Retinal pigment epithelial cell (primary cell): ENCODE measurements at places on chromosomes 2 and 18.

- no peak for DNase-seq
These were observed 18.3 kb upstream of the ST6GAL2 start for GRCh38 chr2:106904242-106904641.

GRCh38 chr2:203681978-203682377, 24.5 kb upstream of the CD28 start:
- no peak for DNase-seq

DNA sequence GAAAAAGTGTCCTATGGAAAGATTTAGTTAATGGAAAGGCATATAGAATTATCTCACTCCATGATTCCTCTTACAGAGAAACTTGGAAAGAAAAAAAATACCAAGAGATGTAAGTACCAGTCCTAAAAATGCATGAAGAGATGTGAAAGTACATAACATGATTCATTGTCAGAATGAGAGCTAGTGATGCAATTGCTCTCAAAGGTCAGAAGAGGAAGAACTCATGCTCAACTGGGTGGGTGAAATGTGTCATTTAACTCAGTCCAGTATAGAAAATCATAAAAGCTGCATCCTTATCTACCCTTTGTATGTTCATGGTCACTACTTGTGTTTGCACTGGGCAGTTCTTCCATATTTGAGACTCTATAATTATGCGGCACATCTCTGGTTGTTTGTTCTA, 300.0 kb upstream of the PIK3C3 start:
- DNase-seq = no peak

GRCh38 chr2:31353179-31353578, 61.4 kb downstream of the XDH start:
- DNase-seq = no peak

- DNase-seq = no peak
These were observed 12.3 kb downstream of the CTIF start for GRCh38 chr18:48551100-48551499.

DNA sequence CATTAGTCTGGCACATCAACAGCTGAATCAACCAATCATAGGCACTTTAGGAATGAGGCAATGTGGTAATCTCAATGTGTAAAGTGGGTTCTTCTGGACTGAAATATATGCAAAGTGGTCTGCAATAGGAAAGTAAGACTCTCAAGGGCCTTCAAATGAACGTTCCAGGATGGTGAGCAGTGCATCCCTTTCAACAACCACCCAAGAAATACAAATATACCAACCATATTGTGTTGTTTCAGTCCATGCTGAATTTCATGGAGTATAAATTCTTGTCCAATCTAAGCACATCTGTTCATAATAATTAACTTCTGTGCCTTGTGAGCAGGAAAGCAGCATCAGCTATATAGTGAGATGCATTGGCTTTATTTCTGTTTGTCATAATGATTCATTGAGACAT, 556.2 kb downstream of the THSD7B start:
- DNase-seq = no peak

DNA sequence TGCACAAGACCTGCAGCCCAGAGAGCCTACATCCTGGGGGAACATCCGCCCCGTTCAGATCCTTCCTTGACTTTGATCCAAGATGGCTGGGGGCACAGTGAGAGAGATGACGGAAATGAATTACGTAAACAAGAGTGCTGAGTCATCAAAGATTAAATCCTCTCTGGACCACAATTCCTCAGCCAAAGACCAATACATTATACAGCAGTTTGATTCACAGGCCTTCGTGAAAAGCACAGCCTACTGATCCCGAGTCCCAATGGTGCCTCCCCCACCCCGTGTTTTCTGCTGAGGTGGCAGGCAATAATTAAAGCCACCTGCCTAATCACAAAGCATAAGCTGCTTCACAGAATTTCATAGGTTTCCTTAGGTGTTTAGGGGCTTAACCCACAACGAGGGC, 43.0 kb downstream of the MYO5B start:
- peak; percentile 35 for DNase-seq

GRCh38 chr2:4020649-4021048, 317.3 kb downstream of the DCDC2C start:
- DNase-seq = no peak

DNA sequence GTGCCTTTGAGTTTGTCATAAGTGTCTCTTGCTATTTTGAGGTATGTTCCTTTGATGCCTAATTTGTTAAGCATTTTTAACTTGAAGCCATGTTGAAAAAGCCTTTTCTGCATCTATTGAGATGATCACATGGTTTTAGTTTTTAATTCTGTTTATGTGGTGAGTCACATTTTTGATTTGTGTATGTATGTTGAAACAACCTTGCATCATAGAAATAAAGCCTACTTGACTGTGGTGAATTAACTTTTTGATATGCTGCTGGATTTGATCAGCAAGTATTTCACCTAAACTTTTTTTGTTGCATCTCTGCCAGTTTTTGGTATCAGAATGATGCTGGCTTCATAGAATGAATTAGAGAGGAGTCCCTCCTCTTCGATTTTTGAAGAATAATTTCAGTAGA, 469.7 kb downstream of the CDH2 start:
- DNase-seq = no peak

DNA sequence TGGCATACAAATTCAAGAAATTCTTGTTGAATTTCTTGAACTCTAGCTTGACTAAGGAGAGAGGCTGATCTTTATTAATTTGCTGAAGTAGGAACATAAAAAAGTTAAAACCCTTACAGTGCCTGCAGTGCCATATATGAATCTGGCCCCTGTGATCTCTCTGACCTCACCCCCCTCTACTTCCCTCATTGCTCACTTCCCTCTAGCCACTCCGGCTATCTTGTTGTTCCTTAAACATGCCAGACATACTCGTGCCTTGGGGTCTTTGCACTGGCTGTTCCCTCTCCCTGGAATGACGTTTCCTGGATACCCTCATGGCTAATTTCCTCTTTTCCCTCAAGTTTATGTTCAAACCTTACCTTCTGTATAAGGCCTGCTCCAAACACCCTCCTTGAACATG, 246.3 kb upstream of the SIX2 start:
- DNase-seq = no peak

GRCh38 chr2:215693193-215693998, 257.5 kb upstream of the FN1 start:
- DNase-seq = no peak

GRCh38 chr2:12688091-12688490, 28.6 kb upstream of the TRIB2 start:
- no peak for DNase-seq

- DNase-seq = no peak
These were observed 237.5 kb downstream of the LDLRAD4 start for GRCh38 chr18:13455960-13456481.

GRCh38 chr18:50722311-50722710, 97.5 kb downstream of the MRO start:
- DNase-seq = no peak

- DNase-seq = no peak
These were observed 129.6 kb upstream of the KCTD1 start for GRCh38 chr18:26677957-26678356.

- no peak for DNase-seq
These were observed 124.4 kb downstream of the FBXO15 start for GRCh38 chr18:74023220-74023619.

DNA sequence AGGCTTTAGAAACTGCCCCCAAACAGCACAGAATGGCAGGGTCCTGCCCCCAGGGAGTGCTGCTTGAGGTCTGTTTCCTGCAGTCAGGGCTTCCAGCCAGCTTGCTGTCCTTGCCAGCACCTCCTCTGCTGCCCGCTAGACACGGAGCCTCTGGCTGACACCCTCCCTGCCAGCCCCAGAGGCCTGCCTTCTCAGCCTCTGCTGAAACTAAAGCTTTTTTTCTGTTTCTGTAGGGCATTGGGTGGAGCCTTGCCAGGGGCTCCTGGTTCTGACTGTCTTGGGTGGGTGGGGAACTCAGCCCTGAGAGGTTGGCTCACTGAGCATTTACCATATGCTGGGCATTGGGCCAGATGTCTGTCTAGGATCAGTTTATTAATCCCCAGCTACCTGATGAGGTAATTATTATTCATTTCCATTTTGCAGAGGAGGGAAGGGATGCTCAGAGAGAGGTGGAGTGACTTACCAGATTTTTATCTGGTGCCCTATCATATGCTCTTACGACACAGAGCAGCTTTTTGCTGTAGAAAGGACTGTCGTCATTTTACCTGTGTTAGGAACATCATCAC, 35.4 kb downstream of the INPP4A start:
- peak; percentile 83 for DNase-seq

- DNase-seq = no peak
These were observed 317.0 kb downstream of the CYP26B1 start for GRCh38 chr2:71830497-71831192.

GRCh38 chr2:670637-671036, 6.6 kb downstream of the TMEM18 start:
- DNase-seq = no peak

GRCh38 chr2:69600425-69600824, 43.1 kb downstream of the AAK1 start:
- no peak for DNase-seq

GRCh38 chr2:27989149-27989548, 98.6 kb downstream of the BABAM2 start:
- no peak for DNase-seq

GRCh38 chr2:144683107-144683753, 163.3 kb upstream of the ZEB2 start:
- DNase-seq = peak; percentile 44

GRCh38 chr2:110731064-110731463, 1.3 kb upstream of the ACOXL start:
- no peak for DNase-seq

DNA sequence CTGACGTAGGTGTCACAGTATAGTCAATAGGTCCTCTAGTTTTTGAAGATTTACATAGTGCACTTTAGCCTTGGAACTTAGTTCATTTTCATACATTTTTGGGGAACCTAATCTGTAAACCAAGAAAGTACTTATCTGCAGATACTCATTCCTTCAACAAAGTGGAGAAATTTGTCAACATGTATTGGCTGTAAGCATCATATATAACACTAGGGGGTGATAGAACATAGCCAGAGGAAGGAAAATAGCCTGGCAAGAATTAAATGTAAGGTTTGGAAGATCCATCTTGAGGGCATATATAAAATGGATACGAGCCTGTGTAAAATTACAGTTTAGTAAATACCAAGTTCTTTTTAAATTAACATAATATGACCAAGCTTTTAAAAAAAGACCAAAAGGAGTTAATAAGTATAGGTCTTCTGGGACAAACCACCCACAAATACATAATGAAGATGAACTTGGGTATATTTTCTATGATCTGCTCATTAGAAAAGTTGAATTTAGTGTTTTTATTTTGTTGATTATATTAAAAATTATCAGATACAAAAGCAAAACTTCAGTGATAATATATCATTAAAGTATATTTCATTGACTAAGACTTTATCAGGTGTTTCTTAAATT, 18.2 kb downstream of the RPL37A start:
- no peak for DNase-seq

- DNase-seq = no peak
These were observed 15.4 kb upstream of the FAP start for GRCh38 chr2:162258686-162259085.

DNA sequence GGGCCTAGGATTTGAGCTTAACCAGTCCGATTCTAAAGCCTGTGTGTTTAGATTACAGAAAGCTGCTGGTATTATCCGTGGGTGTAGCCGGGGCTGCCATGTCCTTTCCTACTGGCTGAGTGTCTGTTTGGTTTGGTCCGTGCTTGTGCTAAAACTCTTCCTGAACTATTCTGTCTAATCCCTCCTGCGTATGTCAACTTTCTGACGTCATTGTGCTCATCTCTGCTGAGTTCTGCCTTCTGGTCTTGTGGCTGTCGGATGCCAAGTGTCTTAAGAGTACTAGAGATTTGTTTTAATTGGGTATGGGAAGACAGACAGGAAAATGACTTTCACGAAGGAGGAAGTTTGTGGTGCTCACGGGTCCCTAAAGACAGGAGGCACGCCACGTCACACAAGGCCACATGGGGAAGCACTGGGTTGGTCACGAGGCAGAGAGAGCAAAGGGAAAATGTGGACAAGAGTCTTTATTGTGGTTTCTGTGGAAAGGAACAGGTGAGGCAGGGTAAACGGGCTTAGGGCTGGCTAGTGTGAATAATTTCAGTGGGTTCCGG, 31.8 kb upstream of the NTSR2 start:
- DNase-seq = no peak

DNA sequence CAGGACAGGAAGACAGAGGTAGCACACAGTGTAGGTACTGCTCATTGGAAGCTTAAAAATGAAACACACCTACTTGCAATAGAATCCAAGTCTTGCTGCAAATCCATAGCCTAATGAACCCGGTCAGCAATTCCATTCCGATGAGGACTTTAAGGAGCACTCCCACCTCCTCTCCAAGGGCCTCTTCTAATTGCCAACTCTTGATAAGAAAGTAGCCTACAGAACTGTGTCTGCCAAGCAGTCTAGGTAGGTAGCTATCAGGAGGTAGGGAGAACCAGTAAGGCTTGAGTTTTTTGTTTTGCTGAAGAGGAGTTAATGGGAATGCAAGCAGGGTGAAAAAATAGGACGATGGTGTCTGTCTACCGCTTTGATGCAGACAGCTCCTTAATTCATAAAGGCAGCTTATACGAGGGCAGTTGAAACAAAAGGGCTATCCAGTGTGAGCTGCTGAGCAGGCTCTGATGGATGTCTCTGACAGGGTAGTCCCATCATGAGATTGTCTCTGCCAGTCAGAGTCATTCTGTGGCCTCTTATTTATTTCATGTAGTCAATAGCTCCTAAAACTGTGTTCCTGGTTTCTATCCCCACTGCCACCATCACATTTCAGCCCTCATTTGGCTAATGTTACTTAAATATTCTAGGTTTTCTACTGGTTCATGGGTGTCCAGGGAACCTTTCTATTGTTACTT, 155.6 kb upstream of the DNMT3A start:
- DNase-seq = no peak

- DNase-seq = no peak
These were observed 210.6 kb downstream of the AGPS start for GRCh38 chr2:177603181-177603580.

DNA sequence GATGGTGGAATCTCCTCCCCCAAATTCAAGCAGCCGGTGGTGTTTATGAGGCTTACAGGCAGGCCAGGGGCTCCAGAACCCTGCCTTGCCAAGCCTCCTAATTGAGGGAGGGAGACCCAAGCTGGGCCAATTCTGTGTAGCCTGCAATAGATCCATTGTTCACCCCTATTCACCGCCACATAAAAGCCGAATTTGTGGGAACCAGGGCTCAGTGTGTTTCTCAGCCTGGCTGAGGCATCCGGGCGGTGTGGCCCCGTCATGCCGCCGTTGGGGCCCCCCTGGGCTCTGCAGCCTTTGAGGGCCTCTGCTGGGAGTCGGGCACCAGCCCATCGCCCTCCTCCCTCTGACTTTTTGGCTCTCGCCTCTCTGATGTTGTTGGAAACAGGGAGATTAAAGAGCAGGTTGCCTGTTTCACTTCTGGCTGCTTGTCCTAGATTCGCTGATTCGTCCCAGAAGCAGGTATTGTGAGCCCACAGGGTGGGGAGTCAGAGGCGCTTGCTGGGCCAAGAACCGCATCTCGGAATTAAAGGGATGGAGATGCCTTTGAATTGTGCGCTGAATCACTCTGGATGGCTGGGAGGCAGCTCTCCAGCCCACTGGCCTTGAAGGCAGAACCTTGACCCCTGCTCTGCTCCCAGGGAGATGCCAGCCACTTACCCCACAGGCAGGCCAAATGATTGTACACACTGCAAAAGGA, 14.7 kb upstream of the OTOS start:
- no peak for DNase-seq
